ENCODE measurements at places on chromosomes 5 and 9.

DNA sequence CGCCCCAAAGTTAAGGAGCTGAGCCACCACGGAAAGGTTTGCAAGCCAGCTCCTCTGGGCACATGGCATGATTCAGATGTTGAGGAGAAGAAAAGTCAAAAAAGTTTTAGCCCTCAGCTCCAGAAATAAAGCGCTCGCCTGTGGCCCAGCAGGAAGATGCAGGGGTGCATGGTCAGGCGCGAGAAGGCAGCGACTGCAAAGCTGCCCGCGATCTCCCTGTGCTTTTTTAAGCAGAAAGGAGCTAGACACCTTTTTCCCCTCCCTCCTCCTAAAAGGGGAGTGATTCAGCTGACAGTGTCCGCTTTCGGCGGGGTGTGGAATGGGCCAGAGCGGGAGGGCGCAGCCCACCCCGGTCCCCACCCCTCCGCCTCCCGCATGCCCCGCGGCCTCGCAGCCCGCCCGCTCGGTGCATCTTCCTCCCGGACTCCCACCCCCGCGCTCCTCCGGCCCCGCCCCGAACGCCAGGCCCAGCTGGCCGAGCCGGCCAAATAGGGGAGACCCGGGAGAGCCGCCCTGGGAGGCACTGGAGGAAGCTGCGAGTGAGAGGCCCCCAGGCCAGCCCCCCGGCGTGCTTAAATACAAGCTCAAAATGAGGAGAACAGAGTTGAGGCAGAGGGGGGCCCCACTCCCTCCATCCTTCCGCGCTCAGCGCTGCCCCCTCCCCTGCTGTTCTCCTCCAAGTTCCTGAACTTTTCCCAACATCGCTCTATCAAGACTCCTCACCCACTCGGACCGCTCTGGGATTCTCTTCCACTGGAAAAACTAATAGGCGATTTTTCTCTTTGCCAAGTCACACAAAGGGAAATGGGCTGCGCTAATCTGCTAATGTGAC, at the start of gene ADAMTS12:
Gene ADAMTS12 (minus strand): TSS at position 203 of the 832 bp plus-strand sequence. CDS start 134 bp downstream, at position 69.
- no peak for DNase-seq

GRCh38 chr5:135319928-135320606, 79.0 kb downstream of the MACROH2A1 start:
- no peak for DNase-seq

- DNase-seq: no peak
These were observed 57.1 kb downstream of the MFAP3 start for GRCh38 chr5:154095904-154096303.

- DNase-seq: no peak
These were observed 248.7 kb downstream of the TAF11L14 start for GRCh38 chr5:17882760-17883488.

DNA sequence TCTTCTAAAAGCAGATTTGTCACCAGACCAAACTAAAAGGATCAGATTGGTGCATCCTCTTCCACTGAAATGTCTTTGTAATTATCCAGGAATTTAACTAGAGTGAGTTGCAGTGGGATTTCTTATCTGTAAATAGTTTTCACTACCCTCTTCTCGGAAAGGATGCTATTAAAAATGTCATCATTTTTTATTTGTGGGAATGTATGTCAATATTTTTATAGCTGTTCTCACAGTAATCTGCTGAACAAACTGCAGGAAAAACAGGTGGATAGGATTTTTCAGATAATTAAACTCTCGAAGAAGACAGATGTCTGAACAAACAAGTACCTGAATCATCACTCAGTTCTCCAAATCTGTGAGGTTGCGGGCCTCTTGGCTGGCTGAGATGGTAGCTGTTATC, 62.7 kb downstream of the RAB14 start:
- DNase-seq: no peak

DNA sequence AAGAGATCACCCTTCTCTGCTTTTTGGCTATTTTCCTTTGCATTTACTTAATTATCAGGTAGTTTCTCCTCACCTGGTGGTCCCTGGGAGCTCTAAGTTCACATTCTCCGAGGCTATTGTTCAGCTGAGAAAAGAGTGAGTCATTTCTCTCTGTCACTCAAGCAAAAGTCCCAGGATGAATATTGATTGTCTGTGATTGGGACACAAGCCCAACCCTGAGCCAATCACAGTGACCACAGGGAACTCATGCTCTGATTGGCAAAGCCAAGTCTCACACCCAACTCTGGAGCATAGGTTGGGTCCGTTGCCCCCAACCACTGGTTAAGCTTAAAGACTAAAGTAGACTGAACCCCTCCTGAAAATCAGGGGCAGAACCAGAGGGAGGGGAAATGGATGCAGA, 27.8 kb upstream of the FAT2 start:
- DNase-seq: no peak

GRCh38 chr9:92666236-92666635, 3.7 kb downstream of the IPPK start:
- DNase-seq: no peak

DNA sequence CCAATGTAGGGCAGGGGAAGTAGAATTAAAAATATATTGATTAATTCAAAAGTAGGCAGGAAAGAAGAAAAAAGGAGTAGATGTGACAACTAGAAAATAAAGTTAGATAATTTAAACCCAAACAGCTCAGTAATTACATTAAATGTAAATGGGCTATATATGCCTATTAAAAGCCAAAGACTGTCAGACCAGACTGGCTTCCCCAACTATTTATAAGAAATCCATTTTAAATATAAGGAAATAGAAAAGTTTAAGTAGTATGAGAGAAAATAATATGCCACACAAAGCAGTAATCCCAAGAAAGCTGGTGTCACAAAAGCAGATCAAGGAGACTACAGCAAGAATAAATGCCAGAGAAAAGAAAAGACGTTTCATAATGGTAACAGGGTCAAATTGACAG, 28.9 kb upstream of the SARDH start:
- DNase-seq: no peak

DNA sequence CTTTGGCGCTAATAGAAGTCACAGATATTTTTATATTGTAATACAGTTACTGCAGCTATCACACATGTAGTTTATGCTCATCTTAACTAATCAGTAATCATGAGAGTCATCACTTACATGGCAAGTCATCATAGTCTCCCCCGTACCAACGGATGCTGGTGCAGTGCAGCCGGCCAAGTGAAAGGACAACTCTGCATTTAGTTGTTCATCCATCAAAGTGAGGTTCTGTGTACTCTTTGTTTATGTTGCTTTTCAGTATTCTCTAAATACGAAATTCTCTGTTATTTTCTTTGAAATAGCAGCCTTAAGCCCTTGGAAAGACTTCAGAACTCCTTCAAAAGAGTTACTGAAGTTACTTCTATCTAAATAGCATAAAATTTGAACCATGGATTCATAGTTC, 216.7 kb downstream of the CCDC171 start:
- no peak for DNase-seq

DNA sequence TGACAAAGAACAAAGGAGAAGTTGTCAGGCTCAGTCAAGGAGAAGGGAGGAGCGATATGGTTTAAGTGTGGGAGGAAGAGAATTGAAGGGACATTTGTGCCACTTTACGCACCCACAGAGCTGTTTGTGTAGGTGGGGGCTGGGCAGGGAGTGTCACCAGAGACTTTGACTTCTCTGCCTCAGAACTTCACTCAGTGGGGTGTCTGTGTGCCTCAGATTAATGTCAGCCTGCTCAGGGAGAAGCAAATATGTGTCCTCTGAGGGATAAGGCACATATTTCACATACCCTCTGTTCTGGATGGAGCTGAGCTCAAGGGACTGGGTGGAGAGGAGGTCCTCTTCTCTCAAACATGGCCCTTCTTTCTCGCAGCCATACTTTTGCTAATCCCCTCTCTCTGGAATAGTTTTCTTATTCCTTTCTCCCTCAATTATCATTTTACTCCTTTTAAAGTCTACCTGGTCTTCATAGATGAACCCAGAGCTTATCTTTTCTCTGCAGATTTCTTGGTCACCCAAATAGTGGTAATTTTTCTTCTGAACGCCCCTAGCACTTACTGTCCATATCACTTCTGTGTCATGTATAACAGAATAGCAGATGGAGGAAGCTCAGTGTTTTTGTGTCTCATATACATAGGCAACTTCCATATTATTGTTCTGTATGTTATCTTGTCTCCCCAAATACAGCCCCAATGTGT, 77.0 kb downstream of the IQGAP2 start:
- DNase-seq: no peak

GRCh38 chr9:6782981-6783380, 25.2 kb downstream of the KDM4C start:
- DNase-seq: no peak

GRCh38 chr9:105959531-105959930, 265.2 kb downstream of the TMEM38B start:
- DNase-seq: no peak

DNA sequence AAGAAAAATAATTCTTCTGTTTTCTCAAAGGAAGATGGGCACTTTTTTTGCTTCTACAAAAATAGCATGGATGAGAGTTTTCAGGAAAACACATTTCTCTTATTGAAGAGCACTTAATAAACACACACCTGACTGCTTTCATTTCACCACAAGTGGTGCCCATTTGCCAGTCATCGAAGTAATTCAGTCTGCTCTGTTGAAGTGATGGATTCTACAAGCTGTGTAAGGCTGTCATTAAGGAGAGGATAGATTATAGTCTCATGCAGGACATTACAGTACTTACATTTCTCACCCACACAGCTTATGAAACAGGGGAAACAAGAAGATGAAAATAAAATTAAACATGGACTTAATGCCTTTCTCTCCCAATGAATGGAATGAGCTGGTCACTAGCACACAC, 165.2 kb downstream of the NR2F1-AS1 start:
- DNase-seq: no peak

- DNase-seq: no peak
These were observed 316.7 kb upstream of the SLC30A5 start for GRCh38 chr5:68777135-68777534.

GRCh38 chr5:12022444-12022843, 118.2 kb upstream of the CTNND2 start:
- DNase-seq: no peak
